ENCODE measurements at places on chromosomes 1 and 21.

GRCh38 chr1:113409363-113409762 lies 19.0 kb downstream of the MAGI3 start:
- no peak for DNase-seq

- no peak for DNase-seq
Measured at GRCh38 chr1:183821309-183821888, 16.5 kb downstream of the RGL1 start.

DNA sequence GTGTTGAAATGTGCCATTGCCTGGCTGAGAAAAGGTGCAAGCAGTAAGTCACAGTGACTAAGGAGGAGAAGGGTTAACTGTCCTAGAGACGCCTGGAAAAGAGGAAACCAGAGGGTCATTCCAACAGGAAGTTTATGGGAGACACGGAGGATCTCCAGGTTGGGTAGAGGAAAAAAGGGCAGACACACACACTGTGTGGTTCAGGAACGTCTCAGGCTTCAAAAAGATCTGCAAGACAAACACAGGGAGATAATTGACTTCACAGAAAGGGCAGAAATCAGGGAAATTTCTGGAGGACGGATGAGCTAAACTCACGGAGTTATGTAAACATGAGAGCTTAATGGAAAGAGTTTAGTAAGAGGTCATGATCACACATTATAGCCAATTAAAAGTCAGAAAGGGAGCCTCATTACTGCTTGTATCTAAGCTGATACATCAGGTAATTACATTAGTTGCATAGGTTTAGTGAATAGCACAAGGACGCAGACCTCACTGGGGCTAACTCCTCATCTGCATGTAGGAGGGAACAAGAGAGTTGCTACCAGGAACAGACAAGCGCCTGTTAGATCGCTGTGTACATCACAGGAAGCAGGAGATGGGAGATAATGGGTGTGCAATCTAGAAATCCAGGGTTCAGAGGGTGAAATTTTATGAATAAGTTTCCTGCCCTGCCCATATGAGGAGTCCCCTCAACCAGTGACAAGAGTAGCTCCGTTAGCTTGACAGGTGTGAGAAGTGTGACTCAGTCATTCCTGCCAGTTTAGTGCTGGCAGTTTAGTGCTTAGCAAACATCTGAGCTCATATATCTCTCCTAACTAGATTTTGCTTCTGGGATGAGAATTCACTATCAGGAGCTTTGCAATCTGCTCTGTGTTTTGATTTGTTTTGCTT lies 96.6 kb upstream of the TNR start:
- no peak for DNase-seq

DNA sequence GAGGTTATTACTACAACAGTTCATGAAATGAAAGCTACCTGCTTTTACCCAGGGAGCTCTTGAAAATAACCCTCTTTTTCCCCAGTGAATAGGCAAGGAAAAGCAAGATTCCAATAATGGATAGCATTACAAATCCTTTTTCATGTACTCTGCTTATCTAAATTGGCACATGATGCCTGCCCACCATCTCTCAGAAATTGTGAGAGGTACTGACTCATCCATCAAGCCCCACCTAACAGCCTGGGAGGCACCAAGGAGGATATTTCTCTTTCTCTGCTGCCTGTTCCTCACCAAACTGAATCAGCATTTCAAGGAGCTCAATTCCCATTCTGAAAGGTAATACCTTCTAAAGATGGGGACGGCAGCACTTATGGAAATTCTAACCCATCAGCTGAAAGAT lies 34.4 kb downstream of the PALMD start:
- DNase-seq = peak; percentile 40

- no peak for DNase-seq
Measured at GRCh38 chr1:6872573-6873261, 87.5 kb downstream of the CAMTA1 start.

GRCh38 chr1:218312509-218312908 lies 27.4 kb downstream of the RRP15 start:
- DNase-seq = peak; percentile 49
